ENCODE measurements at places on chromosomes 1 and 21.

DNA sequence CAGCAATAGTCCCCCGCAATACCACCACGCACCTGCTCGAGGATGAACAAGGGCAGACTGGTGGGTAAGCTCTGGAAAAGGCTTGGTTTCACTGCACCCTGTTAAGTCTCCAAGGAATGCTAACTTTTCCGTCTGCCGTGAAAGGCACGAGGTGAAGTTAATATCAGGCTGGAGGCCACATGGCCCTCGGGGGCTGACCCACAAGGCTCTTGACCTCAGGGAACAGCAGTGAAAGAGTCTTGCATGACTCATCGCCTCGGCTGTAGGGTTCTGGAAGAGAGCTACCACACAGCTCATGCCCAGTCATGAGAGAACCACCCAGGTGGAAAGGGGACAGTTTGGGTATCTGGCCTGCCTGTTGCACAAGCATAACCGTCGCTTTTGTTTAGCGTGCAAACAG is 24.7 kb downstream of the SCCPDH start:
- DNase-seq, result no peak

GRCh38 chr1:210244746-210245367 is 12.3 kb downstream of the SERTAD4 start:
- no peak for DNase-seq

- DNase-seq, result no peak
These were observed 22.9 kb upstream of the TMEM51 start for GRCh38 chr1:15130607-15131006.

- no peak for DNase-seq
These were observed 29.3 kb upstream of the SLC45A3 start for GRCh38 chr1:205709640-205710039.

DNA sequence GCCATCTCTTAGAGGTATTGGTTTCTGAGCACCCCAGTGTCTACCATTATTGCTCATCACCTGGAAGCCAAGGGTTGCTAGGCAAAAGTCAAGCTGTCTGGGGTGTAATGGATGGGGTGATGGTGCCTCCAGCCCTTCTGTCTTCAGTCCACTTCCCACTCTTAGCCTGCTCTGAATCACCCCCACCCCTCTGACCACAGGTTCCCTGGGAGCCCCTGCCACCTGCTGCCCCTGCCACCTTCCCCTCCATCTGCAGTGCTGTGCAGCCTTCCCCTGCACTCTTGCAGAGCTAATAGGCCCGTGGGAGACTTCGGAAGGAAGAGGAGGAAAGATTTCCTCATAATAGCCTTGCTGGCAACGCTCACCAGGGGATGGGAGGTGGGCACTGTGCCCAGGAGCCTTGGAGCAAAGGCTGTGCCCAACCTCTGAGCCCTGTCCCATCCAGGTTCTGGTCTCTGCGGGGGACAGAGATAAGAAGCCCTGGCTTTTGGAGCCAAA is 35.5 kb downstream of the CAPN2 start:
- DNase-seq, result no peak

DNA sequence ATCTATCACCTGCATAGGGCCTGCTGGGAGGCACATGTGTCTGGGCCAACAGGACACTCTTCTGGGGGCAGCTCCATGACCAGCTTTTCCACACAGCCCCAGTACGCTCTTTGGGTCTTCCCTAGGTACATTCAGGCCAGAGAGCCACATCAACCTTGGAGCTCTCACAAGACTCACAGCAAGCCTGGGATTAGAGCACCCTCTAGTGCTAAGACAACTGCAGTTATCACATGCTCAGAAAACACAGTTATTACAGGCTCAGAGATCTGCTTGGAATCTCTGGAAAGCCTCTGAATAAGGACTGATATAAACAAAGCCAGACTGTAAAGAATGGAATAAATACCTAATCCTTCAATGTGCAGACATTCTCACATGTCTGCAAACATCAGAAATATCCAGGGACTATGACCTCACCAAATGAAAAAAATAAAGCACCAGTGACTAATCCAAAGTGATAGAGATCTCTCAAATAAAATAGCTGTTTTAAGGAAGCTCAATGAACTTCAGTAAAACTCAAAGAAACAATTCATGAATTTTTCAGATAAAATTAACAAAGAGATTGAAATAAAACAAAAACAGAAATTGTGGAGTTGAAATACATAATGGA is 563.9 kb upstream of the NR5A2 start:
- DNase-seq, result no peak

DNA sequence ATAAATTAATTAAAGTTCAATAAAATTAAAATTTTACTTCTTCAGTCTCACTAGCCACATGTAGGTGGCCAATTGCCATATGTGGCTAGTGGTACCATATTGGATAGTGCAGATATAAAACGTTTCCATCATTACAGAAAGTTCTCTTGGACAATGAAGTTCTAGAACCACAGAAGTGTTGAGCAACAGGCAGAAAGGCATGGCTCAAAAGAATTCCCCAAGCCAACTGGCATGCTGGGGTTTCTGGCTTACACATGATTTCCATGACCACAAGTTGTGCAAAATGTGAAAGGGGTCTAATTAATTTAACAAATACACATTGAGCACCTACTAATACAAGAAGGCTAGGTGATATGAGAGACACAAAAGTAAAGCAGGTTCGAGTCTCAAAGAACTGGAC is 72.2 kb upstream of the CDC42BPA start:
- no peak for DNase-seq

DNA sequence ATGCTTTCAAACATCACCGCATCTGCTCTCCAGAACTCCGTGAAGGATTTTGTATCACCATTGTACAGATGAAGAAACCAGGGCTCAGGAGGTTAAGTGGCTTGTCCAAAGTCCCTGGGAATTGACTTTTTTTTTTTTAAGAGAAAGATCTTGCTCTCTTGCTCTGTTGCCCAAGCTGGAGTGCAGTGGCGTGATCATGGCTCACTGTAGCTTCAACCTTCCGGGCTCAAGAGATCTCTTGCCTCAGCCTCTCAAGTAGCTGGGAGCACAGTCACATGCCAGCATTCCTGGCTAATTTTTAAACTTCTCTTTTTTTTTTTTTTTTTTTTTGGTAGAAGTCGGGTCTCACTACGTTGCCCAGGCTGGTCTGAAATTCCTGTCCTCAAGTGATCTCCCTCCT is 6.9 kb upstream of the TAS1R2 start:
- DNase-seq, result no peak

- no peak for DNase-seq
These were observed 244.0 kb upstream of the DMRTA2 start for GRCh38 chr1:50667272-50667671.

DNA sequence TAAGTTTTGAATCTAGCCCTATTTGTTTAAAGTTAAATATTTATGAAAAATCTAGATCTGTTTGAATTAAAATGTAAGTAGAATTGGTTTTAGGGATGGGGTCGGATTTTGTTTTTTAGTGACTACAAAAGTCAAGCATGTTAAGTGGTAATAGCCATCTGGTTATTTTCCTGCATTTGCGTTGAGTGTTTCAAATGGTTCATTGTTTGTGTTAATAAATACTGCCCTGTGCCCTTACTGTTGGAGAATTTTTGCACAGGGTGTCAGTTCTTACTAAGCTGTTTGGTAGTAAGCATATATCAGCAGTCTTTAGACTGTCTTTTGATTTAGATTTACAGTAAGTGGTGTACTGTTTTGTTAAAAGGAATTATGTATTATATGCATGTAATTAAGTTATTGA is 46.1 kb upstream of the TARS2 start:
- no peak for DNase-seq

DNA sequence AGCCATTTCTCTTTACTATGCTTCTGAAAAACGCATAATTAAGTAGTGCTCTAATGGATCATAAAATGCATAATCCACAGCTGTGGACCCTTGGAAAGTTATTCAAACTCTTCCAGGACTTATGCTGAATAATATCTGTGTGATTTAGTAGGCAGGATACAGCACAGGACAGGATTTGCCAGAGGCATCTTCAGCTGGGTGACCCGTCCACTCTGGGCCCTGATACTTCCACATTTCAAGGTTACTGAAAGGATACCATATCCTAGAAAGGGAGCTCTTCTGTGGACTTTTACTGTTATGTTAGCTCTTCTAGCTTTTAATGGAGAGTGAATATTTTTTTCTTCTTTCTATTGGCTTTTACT is 49.6 kb downstream of the MAP10 start:
- no peak for DNase-seq
